SK-MEL-5 (cell line): ENCODE measurements at places on chromosomes 6 and 20. TPM values are rescaled to one million over a fixed set of nuclear protein-coding genes. Genes with fewer than 3 reads are reported as not detected.

- DNase-seq: no peak
These were observed 19.0 kb downstream of the DLL1 start for GRCh38 chr6:170271771-170272314.

DNA sequence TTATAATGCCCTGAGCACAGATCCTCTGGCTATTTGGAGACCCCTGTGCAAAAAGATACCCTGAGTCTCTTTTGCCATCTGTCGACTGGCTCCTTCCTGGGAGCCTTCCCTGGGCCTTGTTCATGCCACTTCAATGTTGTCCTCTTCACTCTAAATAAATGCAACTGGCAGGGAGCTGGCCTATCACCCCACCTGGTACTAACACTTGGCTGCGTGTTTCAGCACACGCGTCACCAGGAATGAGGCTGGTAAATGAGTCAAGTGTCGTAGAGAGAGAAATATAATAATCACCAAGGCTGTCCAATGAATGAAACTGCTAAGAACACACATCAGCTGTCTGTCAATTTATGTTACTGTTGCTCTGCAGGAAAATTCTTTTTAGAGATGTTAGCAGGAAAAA lies 374.6 kb upstream of the JARID2 start:
- no peak for DNase-seq

DNA sequence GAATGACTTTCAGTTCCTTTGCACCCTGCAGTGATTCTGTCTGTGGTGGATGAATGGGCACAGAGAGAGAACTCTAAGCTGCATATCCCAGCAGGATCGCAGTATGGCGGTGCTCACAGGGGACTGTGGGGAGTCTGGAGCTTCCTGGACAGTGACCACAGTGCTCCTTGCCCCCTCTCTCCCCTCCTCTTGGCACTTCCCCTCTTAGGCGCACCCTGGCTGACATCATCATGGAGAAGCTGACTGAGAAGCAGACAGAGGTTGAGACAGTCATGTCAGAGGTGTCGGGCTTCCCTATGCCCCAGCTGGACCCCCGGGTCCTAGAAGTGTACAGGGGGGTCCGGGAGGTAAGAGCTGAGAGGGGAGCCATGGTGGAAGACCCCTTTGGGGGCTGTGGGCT lies 8.6 kb downstream of the BYSL start:
- DNase-seq: no peak

DNA sequence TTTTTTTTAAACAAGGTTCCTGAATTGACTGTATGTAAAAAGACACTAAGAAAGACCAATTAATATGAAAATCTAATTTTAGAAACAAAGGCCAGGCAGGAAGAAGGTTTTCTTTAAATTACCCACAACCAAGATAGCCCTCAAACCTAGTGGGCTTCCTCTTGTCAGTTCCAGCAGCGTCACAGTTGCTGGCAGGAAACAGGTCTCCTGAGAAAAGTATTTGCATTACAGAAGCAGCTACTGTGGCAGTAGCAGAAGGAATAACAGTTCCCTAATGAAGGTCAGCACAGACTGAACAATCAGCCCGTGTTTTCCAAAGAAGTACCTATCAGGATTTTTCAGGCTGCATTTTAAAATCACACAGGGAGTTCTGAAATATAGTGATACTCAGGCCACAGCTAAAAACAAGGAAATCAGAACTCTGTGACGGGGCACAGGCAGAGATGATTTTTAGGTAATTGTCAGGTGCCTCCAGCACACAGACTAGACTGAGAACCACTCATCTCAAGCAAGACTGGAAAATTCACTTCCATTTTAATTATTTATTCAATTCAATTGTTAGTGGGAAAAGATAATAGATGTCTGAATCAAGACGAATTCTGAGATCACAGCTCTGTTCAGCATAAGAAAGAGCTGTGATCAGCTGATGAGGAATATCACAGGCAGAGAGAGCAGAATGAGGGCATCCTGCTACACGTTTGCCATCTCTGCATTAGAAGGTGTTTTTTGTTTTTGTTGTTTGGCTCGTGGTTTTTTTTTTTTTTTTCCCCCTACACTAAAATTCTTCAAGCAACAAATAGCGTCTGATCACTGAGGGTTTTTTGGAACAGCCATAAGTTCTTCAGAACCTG lies 230.5 kb upstream of the KHDRBS2 start:
- DNase-seq: no peak

DNA sequence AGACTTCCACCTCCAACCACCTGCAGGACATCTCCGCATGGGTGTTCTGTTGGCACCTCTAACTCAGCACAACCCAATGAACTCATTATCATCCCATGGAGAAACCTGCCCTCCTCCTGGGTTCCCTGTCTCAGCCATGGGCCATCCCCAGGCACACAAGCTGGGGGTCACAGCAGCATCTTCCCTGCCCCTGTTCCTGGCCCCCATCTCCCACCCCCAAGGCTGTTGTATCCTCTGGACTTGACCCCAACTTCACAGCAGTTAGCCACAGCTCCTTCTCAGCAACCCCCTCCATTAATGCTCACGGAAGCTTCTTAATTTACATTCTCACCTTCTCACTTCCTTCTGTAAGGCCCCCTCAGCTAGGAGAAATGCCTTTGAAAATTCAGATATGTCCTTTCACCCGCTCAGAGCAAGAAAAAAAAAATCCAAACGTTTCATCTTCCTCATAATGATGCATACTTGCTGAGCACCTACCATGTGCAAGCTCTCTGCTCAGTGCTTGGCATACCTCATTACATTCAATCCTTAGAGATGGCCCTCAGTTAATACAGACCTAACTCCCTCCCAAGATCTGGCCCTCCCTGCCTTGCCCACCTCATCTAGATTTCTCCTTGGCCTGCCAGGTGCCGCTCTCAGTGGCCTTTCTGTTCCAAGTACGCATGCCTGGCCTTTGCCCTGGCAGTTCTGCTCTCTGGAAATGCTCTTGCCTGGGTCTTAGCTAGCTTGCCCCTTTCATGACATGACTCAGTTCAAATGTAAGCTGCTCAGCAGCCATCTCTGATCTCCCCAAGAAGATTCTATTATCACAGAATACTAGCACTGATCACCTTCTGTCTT lies 2.5 kb upstream of the NELFCD start:
- no peak for DNase-seq

DNA sequence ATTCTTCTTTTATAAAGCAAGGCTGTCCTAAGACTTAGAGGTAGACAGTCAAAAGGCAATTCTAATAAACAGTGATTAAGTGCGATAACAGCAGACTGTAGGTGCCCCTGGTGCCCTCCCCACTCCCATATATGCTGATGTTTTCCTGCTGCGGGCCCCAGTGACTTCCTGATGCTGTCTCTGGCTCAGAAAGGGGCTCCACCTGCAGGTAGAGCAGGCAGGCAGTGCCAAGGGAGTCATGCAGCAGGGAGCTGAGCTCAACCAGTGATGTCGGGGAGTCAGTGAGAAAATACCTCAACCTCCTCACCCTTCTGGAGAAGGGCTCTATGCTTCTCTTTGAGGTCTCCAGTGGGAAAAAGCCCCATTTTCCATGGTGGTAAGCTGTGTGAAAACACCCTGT lies 126.7 kb upstream of the SSTR4 start:
- DNase-seq: no peak

GRCh38 chr6:112851146-112851545 lies 504.0 kb downstream of the RFPL4B start:
- DNase-seq: no peak

DNA sequence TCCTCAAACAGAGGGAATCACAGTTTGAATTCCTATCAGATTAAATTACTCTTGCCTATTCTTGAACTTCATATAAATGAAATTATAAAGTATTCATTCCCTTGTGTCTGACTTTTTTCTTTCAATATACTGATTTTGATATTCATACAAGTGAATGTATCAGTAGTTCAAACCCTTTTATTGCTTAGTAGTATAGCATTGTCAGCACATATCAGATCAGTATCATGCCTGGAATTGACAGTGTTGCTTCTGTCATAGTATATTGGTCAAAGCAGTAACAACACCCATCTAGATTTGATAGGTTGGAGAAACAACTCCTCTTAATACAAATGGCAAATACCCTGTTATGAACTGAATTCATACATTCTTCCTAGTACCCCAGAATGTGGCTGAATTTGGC lies 89.1 kb upstream of the SLC35F1 start:
- DNase-seq: no peak

- no peak for DNase-seq
These were observed 217.4 kb upstream of the ECI2 start for GRCh38 chr6:4352731-4353130.

ATP5F1E gene
- total RNA-seq: 96.6 and 107 TPM in 2 replicates

CST7 gene
- 0.29 and 0.45 TPM in 2 replicates for total RNA-seq

ZSCAN16 gene
- 1.7 and 2.1 TPM in 2 replicates for total RNA-seq
